ENCODE measurements at places on chromosomes 12 and 14.
A peak's percentile ranks its signal among the peaks of the same experiment; 100 is the strongest.

DNA sequence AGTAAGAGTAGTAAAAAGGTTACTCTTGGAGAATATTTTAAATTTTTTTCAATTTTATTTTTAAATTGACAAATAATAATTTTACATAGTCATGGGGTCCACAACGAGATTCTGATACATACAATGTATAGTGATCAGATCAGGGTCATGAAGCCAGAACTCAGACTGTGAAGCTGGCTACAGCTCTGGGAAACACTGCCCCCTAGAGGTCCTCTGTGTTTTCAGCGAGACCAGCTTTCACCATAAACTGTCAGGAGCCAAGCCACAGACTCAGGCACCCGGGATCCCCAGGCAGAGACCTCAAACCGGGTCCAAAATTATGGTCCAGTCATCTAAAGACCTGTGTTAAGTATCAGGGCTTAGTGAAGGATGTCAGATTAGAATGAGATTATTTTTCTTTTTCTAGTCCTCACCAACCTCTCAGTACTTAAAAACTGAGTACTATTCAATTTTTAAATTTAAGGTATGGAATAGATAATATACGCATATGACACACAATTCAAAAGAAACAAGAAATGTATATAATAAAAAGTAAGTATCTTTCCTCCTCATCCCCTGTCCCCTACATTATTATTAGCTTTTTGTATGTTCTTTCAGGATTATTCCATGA, 397.1 kb downstream of the MDGA2 start:
- peak; percentile 65 for DNase-seq

DNA sequence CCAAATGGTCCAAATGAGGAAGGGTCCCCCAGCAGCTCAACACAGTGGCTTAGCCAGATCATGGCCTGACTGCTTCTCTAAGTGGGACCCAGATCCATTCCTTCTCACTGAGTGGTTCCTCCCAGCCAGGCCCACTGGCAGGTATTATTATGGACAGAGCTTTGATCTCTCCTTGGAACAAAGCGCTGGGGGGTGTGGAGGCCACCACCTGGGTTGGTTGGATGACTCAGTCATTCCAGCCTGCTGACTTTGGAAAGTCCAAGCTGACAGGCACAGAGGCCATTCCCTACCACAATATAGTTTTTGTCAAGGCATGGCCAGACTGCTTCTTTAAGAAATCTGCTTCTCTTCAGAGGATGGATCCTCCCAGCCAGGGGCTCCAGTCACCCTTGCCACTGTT, 341.1 kb downstream of the BTG1 start:
- DNase-seq = no peak

GRCh38 chr12:91093341-91093740, 18.0 kb downstream of the LUM start:
- DNase-seq = no peak

- DNase-seq = no peak
These were observed 145.8 kb downstream of the SLC8A3 start for GRCh38 chr14:70043001-70043400.

DNA sequence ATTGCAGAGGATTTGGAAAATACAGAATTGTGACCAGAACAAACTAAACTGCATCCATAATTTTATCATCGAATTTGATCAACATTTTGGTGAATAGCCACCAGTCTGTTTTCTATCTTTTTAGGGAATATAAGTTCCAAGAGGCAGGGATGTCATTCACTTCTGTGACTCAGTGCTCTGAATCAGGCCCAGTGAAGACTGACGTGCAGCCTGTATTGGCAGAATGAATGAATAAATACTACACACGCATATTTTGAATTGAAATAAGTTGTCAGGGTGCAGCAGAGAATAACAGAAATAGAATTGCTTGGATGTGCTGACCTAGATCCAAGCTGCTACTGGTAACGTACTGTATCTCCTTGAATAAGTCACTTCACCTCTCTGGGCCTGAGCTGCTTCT, 1.3 kb upstream of the EMP1 start:
- DNase-seq = no peak

GRCh38 chr12:107102294-107102693, 8.9 kb upstream of the CRY1 start:
- no peak for DNase-seq

DNA sequence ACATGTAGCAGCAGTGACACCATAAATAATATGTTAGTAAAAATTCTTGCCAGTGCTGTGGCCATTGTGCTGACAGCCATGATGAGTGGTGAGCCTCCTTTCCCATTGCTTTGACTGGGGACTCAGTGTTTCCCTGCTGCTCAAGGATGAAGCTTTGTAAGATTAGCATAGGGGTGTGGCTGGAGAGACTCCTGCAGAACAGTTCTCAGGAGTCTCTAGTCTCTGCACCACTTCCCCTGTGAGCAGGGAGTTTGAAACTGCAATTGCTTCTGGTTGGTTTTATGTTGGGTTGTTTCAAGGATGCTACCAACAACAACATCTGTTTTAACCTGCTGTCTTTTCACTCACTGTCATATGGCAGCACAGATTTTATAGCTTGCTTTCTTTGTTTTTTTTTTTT, 41.4 kb downstream of the ZC3H14 start:
- no peak for DNase-seq

- peak; percentile 74 for DNase-seq
These were observed 73.3 kb upstream of the PLEKHG7 start for GRCh38 chr12:92629349-92630065.

- peak; percentile 60 for DNase-seq
These were observed 266.9 kb upstream of the ATP2B1 start for GRCh38 chr12:89975574-89975973.

GRCh38 chr12:1131811-1132224, 140.8 kb downstream of the ERC1 start:
- no peak for DNase-seq
